Suprapubic skin (tissue), 4 donors: ENCODE measurements at places on chromosomes 2 and 18. TPM values are rescaled to one million over a fixed set of nuclear protein-coding genes. Genes with fewer than 3 reads are reported as not detected.

LHCGR gene
- not detected for total RNA-seq

IL1F10 gene
- total RNA-seq, result 20.6 TPM

GRCh38 chr2:199928226-199928625 lies 17.1 kb downstream of the C2orf69 start:
- no peaks in the 10 kb centered on the region for H3K4me1 ChIP-seq
- peaks cover 41% of the 10 kb centered on the region for H3K36me3 ChIP-seq
- H3K27me3 ChIP-seq, result no peaks in the 10 kb centered on the region
- no peak overlapping the region for H3K4me3 ChIP-seq
- no peak for DNase-seq

- no peak overlapping the region for H3K4me3 ChIP-seq
- no peak overlapping the region for H3K27ac ChIP-seq
- H3K27me3 ChIP-seq, result no peaks in the 10 kb centered on the region
These were observed 192.6 kb upstream of the MYT1L start for GRCh38 chr2:2523461-2524347.

DNA sequence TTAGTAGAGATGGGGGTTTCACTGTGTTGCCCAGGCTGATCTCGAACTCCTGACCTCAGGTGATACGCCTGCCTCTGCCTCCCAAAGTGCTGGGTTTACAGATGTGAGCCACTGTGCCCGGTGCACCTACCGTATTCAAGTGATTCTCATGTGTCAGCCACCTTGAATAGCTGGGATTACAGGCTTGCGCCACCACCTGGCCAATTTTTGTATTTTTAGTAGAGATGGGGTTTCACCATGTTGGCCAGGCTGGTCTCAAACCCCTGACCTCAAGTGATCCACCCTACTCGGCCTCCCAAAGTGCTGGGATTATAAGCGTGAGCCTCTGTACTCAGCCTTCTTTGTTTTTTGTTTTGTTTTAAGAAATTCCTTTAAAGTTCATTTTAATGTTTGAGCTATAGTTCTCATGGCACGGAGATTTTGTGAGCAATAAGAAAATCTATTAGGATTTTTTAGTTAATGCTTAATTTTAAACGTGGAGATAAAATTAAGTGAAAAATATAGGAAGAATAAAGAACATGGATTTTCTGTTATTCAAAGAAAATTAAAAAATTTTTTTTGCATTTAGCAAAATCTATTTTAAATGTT lies 242.6 kb downstream of the PHLPP1 start:
- no peak for DNase-seq
- no peaks in the 10 kb centered on the region for H3K4me1 ChIP-seq
- no peaks in the 10 kb centered on the region for H3K27me3 ChIP-seq

- H3K36me3 ChIP-seq, result no peaks in the 10 kb centered on the region
- no peak overlapping the region for H3K27ac ChIP-seq
- DNase-seq, result no peak
- no peaks in the 10 kb centered on the region for H3K27me3 ChIP-seq
- H3K4me3 ChIP-seq, result no peak overlapping the region
These were observed 804.8 kb upstream of the ZEB2 start for GRCh38 chr2:145324748-145325147.

- DNase-seq, result no peak
- no peak overlapping the region for H3K4me3 ChIP-seq
- no peaks in the 10 kb centered on the region for H3K36me3 ChIP-seq
These were observed 828.2 kb downstream of the RNF144A start for GRCh38 chr2:7745369-7745768.

GRCh38 chr2:216114382-216114713 lies 5.2 kb downstream of the XRCC5 start:
- peaks cover 47% of the 10 kb centered on the region for H3K4me1 ChIP-seq
- H3K27ac ChIP-seq, result no peak overlapping the region
- H3K4me3 ChIP-seq, result no peak overlapping the region
- H3K36me3 ChIP-seq, result peaks cover 50% of the 10 kb centered on the region

GRCh38 chr18:26293982-26294381 lies 67.7 kb downstream of the TAF4B start:
- no peak overlapping the region for H3K27ac ChIP-seq
- no peak for DNase-seq
- H3K27me3 ChIP-seq, result no peaks in the 10 kb centered on the region

- no peak overlapping the region for H3K4me3 ChIP-seq
- no peak overlapping the region for H3K27ac ChIP-seq
These were observed 13.6 kb upstream of the RAB10 start for GRCh38 chr2:26020231-26020640.
